GM04504 (cell line): ENCODE measurements at places on chromosomes 7 and 10.

DNA sequence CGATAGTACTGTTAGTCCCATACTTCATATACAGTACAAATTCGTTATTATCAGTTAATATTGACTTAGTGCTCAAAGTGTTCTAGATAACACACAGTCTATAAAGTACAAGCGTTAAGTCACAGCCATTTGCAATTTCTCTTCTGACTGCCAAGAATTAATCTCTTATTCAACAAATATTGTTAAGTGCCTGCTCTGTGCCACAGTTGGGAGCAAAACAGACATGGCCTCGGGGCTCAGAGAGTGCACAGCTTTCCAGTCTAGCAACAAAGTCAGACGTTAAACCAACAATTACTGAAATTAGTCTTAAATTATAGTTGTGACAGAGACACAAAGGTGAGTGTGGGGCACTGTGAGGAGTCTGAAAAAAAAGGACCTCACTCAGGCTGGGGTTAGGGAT lies 113.0 kb upstream of the DPP6 start:
- no peak for DNase-seq

DNA sequence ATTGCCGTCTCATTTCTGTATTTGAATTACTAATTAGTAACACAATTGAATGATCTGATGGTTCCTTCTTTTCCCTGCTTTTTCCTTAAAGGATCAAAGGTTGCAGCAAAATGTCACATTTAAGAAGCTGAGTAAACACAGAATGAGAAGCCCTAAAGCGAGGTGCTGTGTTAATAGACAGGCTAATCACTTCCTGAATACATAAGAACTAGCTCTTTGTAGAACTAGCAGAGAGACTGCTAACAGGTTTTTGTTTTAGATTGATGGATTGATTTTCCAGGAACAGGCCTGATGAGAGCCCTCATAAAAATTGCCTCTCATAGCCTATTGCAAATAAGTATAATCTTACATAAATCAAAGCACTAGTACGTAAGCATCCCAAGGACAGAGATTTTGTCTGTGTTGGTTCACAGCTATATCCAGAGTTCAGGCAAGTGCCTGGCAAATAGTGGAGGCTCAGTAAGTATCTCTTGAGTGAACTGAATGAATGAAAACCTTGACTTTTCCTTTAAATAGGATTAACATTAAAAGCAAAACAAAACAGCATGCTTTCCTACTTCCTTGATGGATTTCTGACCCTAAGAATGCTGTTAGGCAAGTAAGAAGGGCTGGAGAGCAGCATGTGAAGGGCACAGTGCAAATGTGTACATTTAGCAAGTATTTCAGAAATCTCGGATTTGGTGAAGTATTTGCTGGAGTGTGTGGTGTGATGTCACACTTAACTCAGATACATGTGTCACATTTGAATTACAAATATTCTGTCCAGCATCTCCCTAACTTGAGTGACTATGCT lies 3.3 kb downstream of the TMEM229A start:
- DNase-seq = no peak

DNA sequence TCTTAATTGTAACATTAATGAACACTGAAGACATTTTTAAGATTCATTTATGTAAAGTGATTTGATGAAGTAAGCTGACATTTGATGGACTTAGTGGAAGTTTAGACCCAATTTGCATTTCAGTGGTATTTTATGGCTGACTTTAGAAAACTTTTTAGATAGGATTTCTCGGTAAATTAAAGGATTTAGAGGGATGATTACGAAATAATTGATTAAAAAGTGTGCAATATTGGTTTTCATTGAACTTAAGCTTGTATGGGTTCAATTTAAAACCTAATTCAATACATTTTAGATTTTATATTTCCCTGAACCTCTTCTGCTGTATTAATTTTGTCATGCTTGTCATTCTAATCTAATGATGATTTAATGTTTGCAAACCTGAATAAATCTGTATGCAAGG lies 135.1 kb downstream of the SDK1 start:
- DNase-seq = no peak

GRCh38 chr10:3382092-3382491 lies 209.5 kb upstream of the PITRM1 start:
- no peak for DNase-seq

- DNase-seq = no peak
Observed at GRCh38 chr10:107545717-107546116, 381.2 kb upstream of the SORCS1 start.

DNA sequence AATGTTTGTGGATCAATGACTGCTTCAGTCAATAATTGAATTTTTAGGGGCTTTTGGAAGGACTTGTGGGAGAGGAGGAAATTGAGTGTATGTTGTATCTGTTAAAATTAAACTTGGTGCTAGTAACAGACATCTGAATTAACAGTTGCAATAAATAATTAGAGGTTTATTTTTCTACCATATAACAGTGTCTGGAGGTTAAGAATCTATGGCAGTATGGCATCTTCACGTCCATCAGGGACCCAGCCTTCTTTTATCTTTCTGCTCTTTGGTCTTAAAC lies 72.8 kb upstream of the HABP2 start:
- no peak for DNase-seq
